Mammary microvascular endothelial cell (primary cell): ENCODE measurements at places on chromosomes 2 and 18. TPM values are rescaled to one million over a fixed set of nuclear protein-coding genes. Genes with fewer than 3 reads are reported as not detected.

CDH20 gene
- total RNA-seq, result 0.05 and 0.07 TPM in 2 replicates

DSG3 gene
- not detected in 2 replicates for total RNA-seq

LINC00305 gene
- total RNA-seq, result not detected in 2 replicates

ANKRD30BL gene
- not detected in 2 replicates for total RNA-seq

BBS5 gene
- 3.5 and 3.7 TPM in 2 replicates for total RNA-seq

LYPD6B gene
- total RNA-seq, result not detected in 2 replicates

CFC1 gene
- total RNA-seq, result not detected in 2 replicates

SERPINB2 gene
- 5.7 and 6.3 TPM in 2 replicates for total RNA-seq

YIPF4 gene
- 13.5 and 22.4 TPM in 2 replicates for total RNA-seq

ITPRIPL1 gene
- total RNA-seq, result 3.2 and 4.1 TPM in 2 replicates

COLEC11 gene
- total RNA-seq, result 0.25 TPM in 1 of 2 replicates, not detected in the other

CROCC2 gene
- not detected in 2 replicates for total RNA-seq

DUSP11 gene
- 31.3 and 31.7 TPM in 2 replicates for total RNA-seq

SLC14A1 gene
- total RNA-seq, result not detected in 2 replicates

ESPNL gene
- 0.10 TPM in 1 of 2 replicates, not detected in the other for total RNA-seq

RAD51AP2 gene
- not detected in 2 replicates for total RNA-seq

CTDP1 gene
- 22.5 and 25.9 TPM in 2 replicates for total RNA-seq

RAB31 gene
- total RNA-seq, result 24.1 and 27.7 TPM in 2 replicates

MEP1B gene
- not detected in 2 replicates for total RNA-seq

C2orf80 gene
- total RNA-seq, result not detected in 2 replicates

TANC1 gene
- 60.2 and 69.5 TPM in 2 replicates for total RNA-seq

SIX3 gene
- not detected in 2 replicates for total RNA-seq

BMP10 gene
- total RNA-seq, result not detected in 2 replicates

OSR1 gene
- total RNA-seq, result 0.40 TPM in 1 of 2 replicates, not detected in the other

CD207 gene
- not detected in 2 replicates for total RNA-seq

GULP1 gene
- 14.3 and 17.5 TPM in 2 replicates for total RNA-seq

CNTNAP5 gene
- total RNA-seq, result not detected in 2 replicates

RGPD3 gene
- 0.10 and 0.13 TPM in 2 replicates for total RNA-seq

PPP3R1 gene
- 27.9 and 28.4 TPM in 2 replicates for total RNA-seq

AMER3 gene
- not detected in 2 replicates for total RNA-seq

COL3A1 gene
- total RNA-seq, result 2.3 and 2.6 TPM in 2 replicates

DSG2 gene
- total RNA-seq, result 1.3 and 3.1 TPM in 2 replicates

C1QL2 gene
- total RNA-seq, result not detected in 2 replicates
